Fibroblast of upper back skin (primary cell): ENCODE measurements at places on chromosomes 6 and 20.

GRCh38 chr6:87574237-87574804 is 15.5 kb downstream of the RARS2 start:
- no peak for DNase-seq

DNA sequence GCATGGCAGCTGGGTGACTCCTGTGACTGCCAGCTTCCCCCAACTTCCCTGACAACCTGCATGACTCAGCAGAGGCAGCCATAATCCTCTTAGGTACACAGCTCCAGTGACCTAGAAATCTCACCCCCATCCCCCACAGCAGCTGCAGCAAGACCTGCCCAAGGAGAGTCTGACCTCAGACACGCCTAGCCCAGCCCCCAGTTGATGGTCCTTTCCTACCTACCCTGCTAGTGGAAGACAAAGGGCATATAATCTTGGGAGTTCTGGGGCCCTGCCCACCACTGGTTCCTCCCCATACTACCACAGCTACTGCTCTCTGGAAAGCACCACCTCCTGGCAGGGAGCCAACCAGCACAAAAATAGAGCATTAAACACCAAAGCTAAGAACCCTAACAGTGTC is 90.2 kb downstream of the F13A1 start:
- DNase-seq = no peak

- no peak for DNase-seq
Observed at GRCh38 chr6:166752097-166752496, 125.0 kb upstream of the RPS6KA2 start.

GRCh38 chr6:126880964-126881363 is 237.5 kb upstream of the RSPO3 start:
- no peak for DNase-seq

- no peak for DNase-seq
Observed at GRCh38 chr6:113406048-113406695, 451.0 kb upstream of the MARCKS start.

- no peak for DNase-seq
Observed at GRCh38 chr6:45836984-45837383, 178.7 kb downstream of the CLIC5 start.

DNA sequence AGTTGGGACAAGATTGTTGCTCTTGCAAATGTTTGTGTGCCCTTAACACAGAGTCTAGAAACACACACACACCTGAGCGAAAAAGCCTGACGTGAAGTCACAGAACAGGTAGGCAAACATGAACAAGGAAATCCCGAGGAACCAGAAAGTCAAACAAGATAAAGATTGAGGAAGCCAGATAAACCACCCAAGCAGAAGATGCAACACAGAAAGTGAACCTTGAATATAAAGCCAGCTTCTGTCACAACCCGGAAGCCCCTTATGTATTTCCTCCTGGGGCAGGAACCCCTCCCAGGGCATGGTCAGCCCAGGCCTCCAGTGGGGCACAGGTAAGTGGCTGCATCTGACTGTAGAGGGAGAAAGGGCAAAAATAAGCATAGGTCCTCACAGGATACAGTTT is 158.2 kb upstream of the SUPT3H start:
- no peak for DNase-seq

GRCh38 chr6:3905945-3906845 is 57.0 kb downstream of the FAM50B start:
- no peak for DNase-seq

DNA sequence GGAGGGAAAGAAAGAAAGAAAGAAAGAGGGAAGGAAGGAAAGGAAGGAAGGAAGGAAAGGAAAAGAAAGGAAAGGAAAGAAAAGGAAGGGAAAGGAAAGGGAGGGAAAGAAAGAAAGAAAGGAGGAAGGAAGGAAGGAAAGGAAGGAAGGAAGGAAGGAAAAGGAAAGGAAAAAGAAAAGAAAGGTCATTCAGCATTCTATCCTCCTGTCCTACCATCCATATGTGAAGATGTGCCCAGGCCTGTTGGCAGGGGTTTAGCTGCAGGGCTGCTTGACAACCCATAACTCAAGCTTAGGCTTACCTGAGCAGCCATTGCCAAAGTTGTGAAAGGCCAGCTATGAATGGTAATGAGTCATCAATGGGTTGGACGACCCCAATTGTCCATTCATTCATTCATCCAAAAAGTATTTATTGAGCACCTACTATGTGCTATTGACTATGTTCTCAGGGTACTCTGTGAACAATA is 49.9 kb upstream of the OCSTAMP start:
- no peak for DNase-seq

DNA sequence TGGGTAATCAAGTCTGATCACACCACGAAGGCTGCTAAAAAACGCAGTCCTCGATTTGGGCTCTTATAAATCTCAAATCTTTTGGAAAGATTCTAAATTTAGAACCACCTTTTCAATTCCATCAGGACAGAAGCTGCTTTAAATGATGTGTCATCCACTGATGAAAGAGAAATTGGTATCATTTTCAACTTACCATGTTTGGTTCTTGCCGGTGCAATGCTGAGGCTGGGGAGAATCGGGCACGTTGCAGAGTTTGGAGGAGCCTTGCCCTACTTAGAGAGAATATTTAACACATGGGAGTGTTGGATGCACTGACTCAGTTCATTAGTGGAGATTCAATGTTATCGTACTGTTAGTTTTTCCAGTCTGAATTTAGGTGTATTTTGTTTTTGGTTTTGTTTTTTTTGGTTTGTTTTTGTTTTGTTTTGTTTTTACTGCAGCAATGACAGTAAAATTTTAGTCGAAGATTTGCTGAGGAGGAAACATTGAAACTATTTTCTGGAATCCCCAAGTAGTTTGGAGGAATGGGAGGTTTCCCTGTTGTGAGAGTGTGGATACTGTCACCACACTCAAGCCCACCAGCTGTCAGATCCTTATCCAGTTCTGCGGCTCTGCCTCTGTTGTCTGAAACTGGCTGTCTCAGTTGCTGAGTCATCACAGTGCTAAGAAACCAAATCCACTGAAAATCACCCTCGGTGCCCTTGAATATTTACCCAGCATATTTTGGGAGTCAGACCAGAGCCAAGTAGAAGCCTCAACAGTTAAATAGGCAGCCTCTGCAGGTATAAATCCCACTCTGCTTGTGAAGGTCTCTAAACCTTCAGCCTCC is 497.0 kb downstream of the BTBD3 start:
- peak; percentile 10 for DNase-seq

DNA sequence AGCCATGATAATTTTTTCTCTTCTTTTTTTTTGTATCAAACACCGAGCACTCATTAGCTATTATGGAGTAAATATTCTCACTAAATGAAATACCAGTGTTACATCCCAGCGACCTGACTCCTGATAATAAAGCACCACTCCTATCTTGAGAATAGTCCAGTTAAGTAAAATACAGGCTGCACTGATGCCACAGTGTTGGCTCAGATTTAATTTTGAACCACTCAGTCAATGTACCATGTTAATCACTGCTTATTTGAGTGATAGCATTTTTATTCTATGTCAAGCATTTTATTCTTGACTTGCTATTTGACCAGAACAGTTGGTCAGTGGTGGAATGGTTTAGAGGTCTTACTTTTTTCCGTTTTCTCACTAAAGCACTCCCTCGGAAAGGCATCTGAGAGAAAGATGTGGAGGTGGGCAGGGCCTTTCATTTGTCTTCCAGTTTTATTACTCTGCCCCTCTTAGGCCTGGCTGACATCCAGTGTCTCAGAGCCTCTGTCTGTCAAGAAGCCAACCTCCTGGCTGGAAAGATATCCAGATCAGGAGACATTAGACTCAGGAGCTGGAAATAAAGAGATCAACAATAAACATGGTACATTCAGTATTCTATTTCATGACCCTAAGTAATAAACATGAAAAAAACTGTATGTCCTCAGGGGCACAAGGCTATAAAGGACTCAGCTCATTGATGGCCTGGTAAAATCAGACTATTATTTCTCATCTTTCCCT is 457.8 kb downstream of the EPM2A start:
- no peak for DNase-seq

- no peak for DNase-seq
Observed at GRCh38 chr6:149938571-149939355, 3.1 kb upstream of the ULBP2 start.

- no peak for DNase-seq
Observed at GRCh38 chr20:20210327-20210726, 157.6 kb upstream of the INSM1 start.

GRCh38 chr6:109059571-109060021 is 35.0 kb downstream of the SESN1 start:
- no peak for DNase-seq

- DNase-seq = no peak
Observed at GRCh38 chr6:15375018-15375417, 129.1 kb downstream of the JARID2 start.
